ENCODE measurements at places on chromosomes 4 and X.

GRCh38 chr4:115687052-115687755 is 573.8 kb upstream of the NDST4 start:
- no peak overlapping the region for H3K4me3 ChIP-seq
- H3K27ac ChIP-seq: no peak overlapping the region
- H3K36me3 ChIP-seq: no peaks in the 10 kb centered on the region
- H3K4me1 ChIP-seq: no peaks in the 10 kb centered on the region

DNA sequence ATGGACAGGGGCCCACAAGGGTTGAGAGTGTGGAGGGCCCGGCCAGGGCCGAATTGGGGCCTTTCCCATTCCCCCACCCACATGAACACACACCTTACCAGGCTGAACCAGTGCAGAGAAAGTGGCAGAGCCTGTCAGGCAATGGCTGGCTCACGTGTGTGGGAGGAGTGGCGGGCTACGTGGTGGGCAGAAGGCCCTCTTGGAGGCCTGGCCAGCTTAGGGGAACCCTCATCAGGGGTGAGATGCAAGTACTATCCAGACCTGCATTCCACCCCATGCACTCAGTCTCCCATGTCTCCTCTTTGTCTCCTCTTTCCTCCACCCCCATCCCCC is 965 bp downstream of the TCEAL4 start:
- no peak for DNase-seq
- no peaks in the 10 kb centered on the region for H3K36me3 ChIP-seq
- H3K4me1 ChIP-seq: peaks cover 8% of the 10 kb centered on the region
- no peak overlapping the region for H3K4me3 ChIP-seq
- no peaks in the 10 kb centered on the region for H3K27me3 ChIP-seq

GRCh38 chr4:141216002-141216761 is 4.5 kb upstream of the ZNF330 start:
- DNase-seq: no peak
- H3K4me1 ChIP-seq: peaks cover 3% of the 10 kb centered on the region
- H3K27me3 ChIP-seq: no peaks in the 10 kb centered on the region

DNA sequence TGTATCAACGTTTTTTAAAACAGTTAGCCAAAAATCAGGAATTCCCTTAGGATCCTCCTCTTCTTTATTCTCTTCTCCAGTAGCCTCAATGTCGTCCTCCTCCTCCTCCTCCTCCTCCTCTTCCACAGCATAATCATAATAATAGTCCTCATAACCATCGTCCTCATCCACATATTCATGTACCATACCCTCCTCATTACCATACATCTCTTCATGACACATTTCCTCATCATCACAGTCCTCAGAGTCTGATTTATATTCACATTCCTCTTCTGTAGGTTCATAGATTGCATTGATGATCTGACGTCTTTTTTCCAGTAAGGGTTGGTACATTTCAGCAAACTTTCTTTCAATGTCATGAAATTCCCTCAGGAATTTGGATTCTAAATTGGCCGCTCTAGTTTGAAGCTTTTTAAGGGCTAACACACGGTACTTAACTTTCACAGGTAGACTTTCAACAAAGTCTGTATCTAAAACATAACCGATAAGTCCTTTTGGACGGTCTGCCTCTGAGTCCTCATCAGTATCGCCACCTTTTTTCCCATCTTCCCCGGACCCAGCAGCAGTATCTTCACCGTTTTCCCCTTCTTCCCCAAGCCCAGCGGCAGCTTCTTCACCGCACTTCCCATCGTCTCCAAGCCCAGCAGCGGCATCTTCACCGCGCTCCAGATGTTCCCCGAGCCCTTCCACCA is 771 bp downstream of the NAP1L2 start:
- no peaks in the 10 kb centered on the region for H3K27me3 ChIP-seq
- peak overlapping the region; percentile 44 for H3K4me3 ChIP-seq
- H3K4me1 ChIP-seq: no peaks in the 10 kb centered on the region

- no peaks in the 10 kb centered on the region for H3K27me3 ChIP-seq
- no peaks in the 10 kb centered on the region for H3K36me3 ChIP-seq
- H3K4me3 ChIP-seq: no peak overlapping the region
- H3K27ac ChIP-seq: no peak overlapping the region
- H3K4me1 ChIP-seq: no peaks in the 10 kb centered on the region
- no peak for DNase-seq
Measured at GRCh38 chr4:24956091-24956490, 43.2 kb upstream of the CCDC149 start.

GRCh38 chr4:61152433-61152832 is 47.7 kb upstream of the ADGRL3 start:
- no peak overlapping the region for H3K27ac ChIP-seq
- H3K4me1 ChIP-seq: no peaks in the 10 kb centered on the region
- H3K4me3 ChIP-seq: no peak overlapping the region
- no peak for DNase-seq
- H3K36me3 ChIP-seq: no peaks in the 10 kb centered on the region
- H3K27me3 ChIP-seq: no peaks in the 10 kb centered on the region

GRCh38 chrX:153769865-153770600 is 6.0 kb downstream of the PLXNB3 start:
- H3K27me3 ChIP-seq: no peaks in the 10 kb centered on the region
- DNase-seq: no peak
- H3K36me3 ChIP-seq: no peaks in the 10 kb centered on the region
- H3K27ac ChIP-seq: no peak overlapping the region
- H3K4me3 ChIP-seq: no peak overlapping the region

GRCh38 chr4:8168232-8168631 is 9.6 kb upstream of the ABLIM2 start:
- H3K27ac ChIP-seq: no peak overlapping the region
- H3K36me3 ChIP-seq: no peaks in the 10 kb centered on the region
- H3K27me3 ChIP-seq: no peaks in the 10 kb centered on the region
- no peak overlapping the region for H3K4me3 ChIP-seq

DNA sequence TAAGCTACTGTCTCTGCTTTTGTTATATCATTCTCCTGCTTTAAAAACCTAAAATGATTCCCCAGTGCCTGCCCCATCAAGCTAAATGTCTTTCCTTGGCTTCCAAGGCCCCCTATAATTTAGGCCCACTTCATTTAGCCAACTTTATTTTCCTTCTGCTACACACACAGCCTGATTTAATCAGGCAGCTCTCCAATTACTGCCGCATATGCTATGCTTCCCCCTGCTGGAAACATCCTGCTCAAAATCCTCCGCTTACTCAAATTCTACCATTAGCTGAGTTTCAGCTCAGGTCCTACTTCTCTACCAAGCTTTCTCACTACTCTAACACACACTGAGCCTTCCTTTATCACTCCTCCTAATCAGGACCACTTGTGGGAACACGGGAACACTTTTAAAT is 17.0 kb downstream of the LAMP2 start:
- no peak overlapping the region for H3K4me3 ChIP-seq
- DNase-seq: peak; percentile 27
- no peaks in the 10 kb centered on the region for H3K36me3 ChIP-seq
- H3K27ac ChIP-seq: no peak overlapping the region
- no peaks in the 10 kb centered on the region for H3K27me3 ChIP-seq
- H3K4me1 ChIP-seq: peaks cover 4% of the 10 kb centered on the region

GRCh38 chr4:77430847-77431246 is 174.8 kb upstream of the CXCL13 start:
- H3K36me3 ChIP-seq: no peaks in the 10 kb centered on the region
- H3K4me1 ChIP-seq: no peaks in the 10 kb centered on the region
- no peak for DNase-seq
- no peak overlapping the region for H3K4me3 ChIP-seq

GRCh38 chr4:180558427-180558826 is 1684.8 kb upstream of the TENM3 start:
- DNase-seq: no peak
- H3K4me3 ChIP-seq: no peak overlapping the region
- no peak overlapping the region for H3K27ac ChIP-seq
- no peaks in the 10 kb centered on the region for H3K36me3 ChIP-seq
- no peaks in the 10 kb centered on the region for H3K4me1 ChIP-seq

DNA sequence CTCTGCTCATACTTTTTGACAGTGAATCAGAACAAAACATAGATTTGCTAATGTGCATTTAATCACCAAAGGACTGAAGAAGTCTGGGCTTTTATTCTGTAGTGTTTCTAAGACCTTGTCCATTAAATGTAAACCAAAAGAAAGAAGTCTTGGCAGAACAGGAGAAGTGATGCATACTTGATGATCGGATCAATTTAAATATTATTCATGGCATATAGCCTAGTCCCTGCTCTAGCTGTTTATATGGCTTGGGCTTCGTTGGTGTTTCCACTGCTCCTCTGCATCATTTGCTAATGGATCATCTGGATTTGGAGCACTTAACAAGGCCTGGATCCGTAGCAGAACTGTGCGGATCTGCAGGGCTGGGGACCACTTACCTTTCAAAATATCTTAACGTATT is 566.6 kb downstream of the GALNTL6 start:
- DNase-seq: no peak
- no peaks in the 10 kb centered on the region for H3K27me3 ChIP-seq
- no peak overlapping the region for H3K27ac ChIP-seq
- H3K4me1 ChIP-seq: no peaks in the 10 kb centered on the region

- no peak for DNase-seq
- no peaks in the 10 kb centered on the region for H3K27me3 ChIP-seq
- peak overlapping the region; percentile 82 for H3K4me3 ChIP-seq
- no peaks in the 10 kb centered on the region for H3K36me3 ChIP-seq
- peak overlapping the region; percentile 95 for H3K27ac ChIP-seq
Measured at GRCh38 chr4:780716-781492, 45.0 kb downstream of the CPLX1 start.

- H3K36me3 ChIP-seq: no peaks in the 10 kb centered on the region
- no peaks in the 10 kb centered on the region for H3K4me1 ChIP-seq
- H3K27me3 ChIP-seq: no peaks in the 10 kb centered on the region
- no peak for DNase-seq
Measured at GRCh38 chr4:64251781-64252180, 157.5 kb downstream of the TECRL start.

DNA sequence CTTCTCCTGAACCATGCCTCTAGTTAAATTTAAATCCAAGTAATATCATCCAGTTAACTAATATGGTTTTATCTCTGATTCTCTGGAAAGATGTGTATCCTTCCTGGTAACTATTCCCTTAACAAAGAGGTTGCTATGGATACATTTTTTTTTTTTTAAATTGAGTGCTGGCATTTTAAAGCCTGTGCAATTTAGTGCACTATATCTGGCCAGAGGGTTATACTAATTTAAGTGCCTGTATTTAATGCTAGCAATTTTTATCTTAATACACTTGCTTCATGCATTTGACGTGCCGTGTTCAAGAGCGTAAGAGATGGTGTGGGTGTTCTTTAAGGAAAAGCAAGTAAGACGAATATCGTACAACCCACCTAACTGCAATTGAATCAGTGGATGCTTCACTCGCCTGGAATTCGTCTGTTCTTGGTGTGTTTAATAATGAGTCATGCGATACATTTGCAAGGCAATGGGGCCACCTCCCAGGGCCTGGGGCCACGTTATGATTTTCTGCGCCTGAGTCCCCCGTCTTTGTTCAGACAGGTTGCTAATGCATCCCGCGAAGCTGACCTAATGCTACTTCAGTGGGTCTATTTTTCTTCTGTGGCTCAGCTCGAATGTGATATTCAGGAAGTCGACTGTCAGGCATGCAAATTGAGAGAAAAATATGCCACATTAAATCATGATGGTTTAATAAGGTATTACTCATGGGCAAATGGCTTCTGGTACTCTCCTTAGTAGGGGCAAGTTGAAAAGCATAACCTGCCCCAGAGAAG is 14.2 kb upstream of the MID1 start:
- no peak for DNase-seq
- H3K27me3 ChIP-seq: no peaks in the 10 kb centered on the region
- no peak overlapping the region for H3K27ac ChIP-seq
- no peaks in the 10 kb centered on the region for H3K36me3 ChIP-seq
- no peak overlapping the region for H3K4me3 ChIP-seq

GRCh38 chrX:120147537-120147936 is 10.9 kb upstream of the RHOXF2 start:
- H3K27me3 ChIP-seq: no peaks in the 10 kb centered on the region
- H3K4me3 ChIP-seq: no peak overlapping the region
- no peaks in the 10 kb centered on the region for H3K36me3 ChIP-seq
- H3K4me1 ChIP-seq: no peaks in the 10 kb centered on the region

DNA sequence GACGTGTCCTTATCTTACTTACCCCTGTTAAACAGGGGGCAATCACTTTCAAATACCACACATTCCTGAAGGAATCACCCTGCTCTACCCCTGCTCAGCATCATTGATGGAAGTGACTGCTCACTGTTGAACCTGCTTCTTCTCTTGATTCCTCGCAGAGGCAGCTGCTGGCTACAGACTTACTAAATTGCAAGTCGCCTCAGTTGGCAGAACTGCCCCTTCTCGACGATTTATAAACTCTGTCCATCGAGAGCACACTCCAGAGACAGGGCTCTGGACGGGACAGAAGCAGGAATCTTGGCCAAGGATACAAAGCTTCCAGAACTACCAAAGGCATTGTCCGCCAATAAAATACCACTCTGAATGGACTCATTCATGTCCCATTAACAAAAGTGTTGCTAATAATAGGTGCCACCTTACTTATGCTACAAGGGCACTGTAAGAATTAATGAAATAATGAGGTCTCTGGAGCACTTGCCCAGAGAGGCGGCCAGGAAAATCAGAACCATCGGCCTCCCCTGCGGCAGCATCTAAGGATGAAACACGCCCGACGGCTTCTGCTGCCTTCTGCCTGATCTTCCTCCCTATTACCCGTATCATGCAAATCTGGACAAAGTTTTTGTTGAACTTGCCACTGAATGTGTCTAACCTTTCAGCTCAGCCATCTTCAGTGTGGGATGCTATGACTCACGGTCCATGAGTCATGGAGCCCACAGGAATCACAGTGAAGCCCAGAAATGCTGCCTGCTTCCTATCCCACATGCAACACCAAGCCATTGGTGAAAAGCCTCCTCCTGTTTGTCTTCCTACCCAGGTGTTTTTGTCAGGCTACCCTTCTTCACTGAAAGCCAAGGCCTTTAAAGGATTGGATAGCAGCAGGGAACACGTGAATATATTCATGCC is 164.9 kb downstream of the MAML3 start:
- no peak overlapping the region for H3K27ac ChIP-seq
- no peak for DNase-seq
- no peaks in the 10 kb centered on the region for H3K27me3 ChIP-seq

DNA sequence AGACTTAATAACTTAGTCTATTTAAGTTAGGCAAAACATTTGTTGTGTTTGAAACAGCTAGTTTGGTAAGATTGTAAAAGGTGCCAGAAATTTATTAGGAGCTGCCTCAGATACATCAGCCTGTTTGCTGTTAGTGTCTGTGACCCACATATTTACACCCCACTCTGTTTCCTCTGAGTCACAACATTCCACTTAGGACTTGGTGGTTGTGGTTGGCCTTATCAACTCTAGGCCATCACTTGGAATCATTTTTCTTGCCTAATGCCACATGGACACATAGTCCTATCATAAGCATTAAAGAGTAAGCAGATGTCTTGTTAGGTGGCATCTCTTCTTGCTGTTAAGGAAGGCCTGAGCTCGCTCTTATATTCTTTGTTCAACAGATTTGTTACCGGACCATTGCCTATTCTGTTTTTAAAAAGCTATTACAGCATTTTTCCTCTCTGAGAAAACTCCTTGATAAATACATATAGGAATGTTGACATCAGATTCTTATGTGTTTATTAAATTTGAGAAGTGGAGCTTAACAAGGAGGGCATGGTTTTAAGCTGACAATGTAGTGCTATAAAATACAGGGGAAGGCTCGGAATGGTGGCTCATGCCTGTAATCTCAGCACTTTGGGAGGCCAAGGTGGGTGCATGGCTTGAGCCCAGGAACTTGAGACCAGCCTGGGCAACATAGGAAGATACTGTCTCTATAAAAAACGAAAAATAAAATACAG is 51.2 kb upstream of the PGRMC2 start:
- H3K4me3 ChIP-seq: no peak overlapping the region
- no peak for DNase-seq
- no peaks in the 10 kb centered on the region for H3K27me3 ChIP-seq
- no peaks in the 10 kb centered on the region for H3K4me1 ChIP-seq
- no peaks in the 10 kb centered on the region for H3K36me3 ChIP-seq
- no peak overlapping the region for H3K27ac ChIP-seq

GRCh38 chrX:117808426-117808825 is 308.2 kb downstream of the KLHL13 start:
- no peak overlapping the region for H3K4me3 ChIP-seq
- no peak for DNase-seq
- no peaks in the 10 kb centered on the region for H3K27me3 ChIP-seq
- no peak overlapping the region for H3K27ac ChIP-seq
- H3K36me3 ChIP-seq: no peaks in the 10 kb centered on the region
